NCI-H526 treated with DMSO at 0.1 percent for 48 hours (cell line): ENCODE measurements at places on chromosomes 4 and X.
A peak's percentile ranks its signal among the peaks of the same experiment; 100 is the strongest.

GRCh38 chr4:75497133-75497532 is 17.1 kb downstream of the RCHY1 start:
- DNase-seq, result no peak

- no peak for DNase-seq
Observed at GRCh38 chr4:140331245-140331644, 42.2 kb upstream of the SCOC start.

GRCh38 chrX:139093201-139093600 is 381.7 kb upstream of the FGF13 start:
- no peak for DNase-seq

- DNase-seq, result no peak
Observed at GRCh38 chrX:150236327-150236726, 126.8 kb upstream of the MAMLD1 start.

DNA sequence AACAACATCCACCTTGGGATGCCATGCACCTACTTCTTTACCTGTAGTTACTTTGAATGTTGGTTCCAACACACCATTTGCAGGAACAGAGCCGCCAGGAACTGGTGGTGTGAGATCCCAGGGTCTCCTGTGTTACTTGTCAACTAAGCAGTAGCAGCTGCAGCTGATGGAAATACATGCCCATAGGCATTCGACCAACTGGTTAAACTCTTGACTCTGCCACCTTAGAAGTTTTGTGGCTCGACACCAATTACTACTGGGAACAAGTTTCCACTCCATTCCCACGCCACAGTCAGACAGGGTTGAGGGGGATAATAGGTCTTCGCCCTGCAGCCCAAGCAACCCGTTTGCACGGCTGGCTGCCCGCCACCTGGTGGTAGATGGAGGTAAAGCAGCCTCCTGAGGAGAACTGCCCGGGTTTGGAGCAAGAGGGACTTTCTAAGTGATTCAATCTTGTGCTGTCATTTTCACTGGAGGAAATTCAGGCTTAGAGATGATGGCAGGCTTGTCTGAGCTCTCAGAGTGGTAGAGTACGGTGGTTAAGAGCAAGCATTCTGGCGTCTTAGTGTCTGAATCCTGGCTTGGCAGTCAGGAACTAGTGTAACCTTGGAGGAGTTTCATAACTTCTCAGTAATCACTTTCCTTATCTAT is 119.1 kb upstream of the TRIM2 start:
- DNase-seq, result peak; percentile 43

- DNase-seq, result no peak
Observed at GRCh38 chrX:47170861-47171692, 22.6 kb upstream of the UBA1 start.

- no peak for DNase-seq
Observed at GRCh38 chr4:60657041-60657440, 543.1 kb upstream of the ADGRL3 start.

DNA sequence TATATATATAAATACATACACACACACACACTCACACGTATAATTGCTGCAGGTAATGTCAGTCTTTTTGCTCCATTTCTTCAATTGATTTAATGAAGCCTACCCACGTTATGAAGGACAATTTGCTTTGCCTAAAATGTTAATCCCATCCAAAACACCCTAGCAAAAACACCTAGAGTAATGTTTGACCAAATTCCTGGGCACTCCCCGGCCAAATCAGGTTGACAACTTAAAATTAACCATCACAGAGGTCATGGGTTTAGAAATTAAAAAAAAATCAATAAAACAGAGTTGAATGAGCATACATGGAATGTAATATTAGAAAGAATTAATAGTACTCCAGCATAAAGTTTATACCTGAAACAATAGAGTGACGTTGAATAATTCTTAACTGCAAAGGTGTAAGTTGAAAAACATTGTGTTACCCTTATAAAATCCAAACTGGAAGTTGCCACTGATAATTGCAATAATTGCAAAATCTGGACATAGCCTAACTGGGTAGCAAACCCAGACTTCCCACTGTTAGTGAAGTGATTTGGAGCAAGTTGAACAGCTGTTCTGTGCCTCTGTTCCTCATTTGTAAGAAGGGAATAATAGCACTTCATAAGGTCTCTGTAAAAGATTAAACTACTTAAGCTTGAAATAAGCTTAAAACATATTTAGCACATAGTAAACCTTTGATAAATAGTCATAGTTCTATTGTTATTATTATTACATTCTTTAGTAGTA is 2120.5 kb downstream of the PCDH7 start:
- no peak for DNase-seq

DNA sequence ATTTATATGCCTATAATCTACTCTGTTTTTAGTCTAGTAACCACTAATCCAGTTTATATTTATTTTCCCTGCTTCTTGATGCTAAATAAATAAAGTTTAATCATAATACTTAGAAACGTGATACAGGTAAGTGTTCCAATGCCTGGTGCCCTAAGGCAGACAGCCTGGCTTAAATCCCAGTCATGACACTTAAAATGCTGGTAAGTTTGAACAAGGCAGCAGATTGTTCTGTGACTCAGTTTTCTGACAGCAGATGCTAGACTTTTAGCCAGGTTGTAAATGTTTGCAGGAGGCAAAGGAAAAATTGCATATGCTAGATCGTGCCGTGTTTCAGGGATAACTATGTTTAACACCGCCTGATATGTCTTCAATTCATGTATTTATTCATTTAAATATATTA is 2661.6 kb downstream of the PCDH7 start:
- no peak for DNase-seq

GRCh38 chrX:68511255-68511654 is 12.4 kb downstream of the YIPF6 start:
- peak; percentile 0 for DNase-seq

GRCh38 chrX:67328476-67328875 is 215.3 kb upstream of the AR start:
- DNase-seq, result no peak
